ENCODE measurements at places on chromosomes 3 and 15.

GRCh38 chr15:66524838-66525237 lies 19.7 kb downstream of the ZWILCH start:
- DNase-seq = no peak

DNA sequence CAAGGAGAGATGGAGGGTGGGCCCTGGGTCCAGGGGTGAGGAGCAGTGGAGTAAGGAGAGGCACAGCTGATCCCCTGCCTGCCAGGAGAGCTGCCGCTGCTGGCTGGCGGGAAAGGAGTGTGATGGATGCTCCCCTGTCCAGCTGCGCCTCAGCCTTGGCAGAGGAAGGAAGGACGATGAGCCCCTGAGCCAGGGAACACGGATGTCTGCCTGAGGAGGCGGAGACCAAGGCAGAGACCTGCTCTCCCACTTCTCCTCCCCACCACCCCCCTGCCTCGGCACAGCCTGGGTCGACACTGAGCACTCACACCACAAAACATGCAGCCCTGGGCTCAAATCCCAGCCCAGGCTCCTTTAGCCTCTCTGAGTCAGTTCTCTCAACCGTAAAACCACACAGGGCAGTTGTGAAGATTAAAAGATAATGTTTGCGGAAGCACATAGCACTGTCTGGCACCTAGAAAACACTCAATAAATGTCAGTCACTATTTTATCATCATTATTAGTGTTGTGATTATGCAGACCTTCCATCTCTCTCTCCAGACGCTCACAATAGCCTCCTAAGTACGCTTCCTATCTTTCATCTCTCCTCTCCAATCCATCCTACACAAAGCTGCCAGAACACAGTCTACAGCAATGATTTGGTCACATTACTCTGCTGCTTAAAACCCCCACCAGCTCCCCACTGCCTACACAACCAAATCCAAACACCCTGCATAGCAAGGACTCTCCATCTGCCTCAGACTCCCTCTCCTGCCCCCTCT lies 52.2 kb downstream of the SEMA5B start:
- peak; percentile 50 for DNase-seq

DNA sequence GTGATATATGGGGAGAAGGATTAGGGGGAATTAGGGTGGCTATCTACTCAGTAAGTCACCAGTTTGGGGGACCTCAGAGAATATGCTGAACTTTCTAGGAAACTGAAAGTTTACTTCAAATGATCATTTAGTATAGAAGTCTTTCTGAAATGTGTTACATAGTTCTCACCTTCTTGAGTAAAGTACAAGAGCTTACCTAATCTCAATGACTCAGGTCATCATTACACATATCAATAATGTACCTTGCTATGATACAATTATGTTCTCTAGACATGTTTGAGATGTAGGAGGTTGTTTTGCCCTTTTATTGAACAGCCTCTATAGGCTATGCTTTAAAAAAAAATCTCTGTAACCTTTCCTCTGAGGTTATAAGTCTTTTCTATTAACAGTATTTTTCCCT lies 50.7 kb downstream of the TMEM41A start:
- no peak for DNase-seq

GRCh38 chr3:115553796-115554486 lies 69.4 kb upstream of the GAP43 start:
- DNase-seq = no peak

- no peak for DNase-seq
Measured at GRCh38 chr3:95474338-95474737, 1340.1 kb upstream of the EPHA6 start.

DNA sequence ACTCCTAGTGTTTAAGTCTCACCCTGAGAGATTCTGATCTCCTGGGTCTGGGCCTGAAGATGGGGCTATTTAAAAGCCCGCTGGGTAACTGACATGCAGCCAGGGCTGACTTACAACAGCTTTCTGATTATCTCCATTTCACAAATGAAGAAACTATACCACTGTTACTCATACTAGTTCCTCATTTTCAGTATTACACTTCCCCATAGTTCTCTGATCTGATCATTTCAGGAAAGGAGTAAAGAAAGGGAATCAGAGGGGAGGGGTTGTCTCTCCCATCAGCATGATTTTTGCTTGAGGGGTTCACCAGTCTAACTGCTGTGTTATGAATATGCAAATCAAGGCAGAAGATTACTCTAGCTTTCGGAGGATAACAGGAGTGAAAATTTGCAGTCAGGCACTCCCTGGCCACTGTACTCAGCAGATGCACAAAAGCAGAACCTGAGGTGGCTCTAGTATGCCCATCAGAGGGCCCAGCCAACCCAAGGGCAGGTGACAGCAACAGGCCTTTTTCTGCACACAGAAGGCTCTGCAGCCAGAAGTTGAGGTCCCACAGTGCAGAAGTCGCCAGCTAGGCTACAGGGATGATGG lies 59.4 kb downstream of the DAPK2 start:
- DNase-seq = no peak

- DNase-seq = no peak
Measured at GRCh38 chr15:45441686-45442085, 63.3 kb upstream of the GATM start.

GRCh38 chr3:68089572-68090011 lies 435.2 kb upstream of the SUCLG2 start:
- peak; percentile 2 for DNase-seq

DNA sequence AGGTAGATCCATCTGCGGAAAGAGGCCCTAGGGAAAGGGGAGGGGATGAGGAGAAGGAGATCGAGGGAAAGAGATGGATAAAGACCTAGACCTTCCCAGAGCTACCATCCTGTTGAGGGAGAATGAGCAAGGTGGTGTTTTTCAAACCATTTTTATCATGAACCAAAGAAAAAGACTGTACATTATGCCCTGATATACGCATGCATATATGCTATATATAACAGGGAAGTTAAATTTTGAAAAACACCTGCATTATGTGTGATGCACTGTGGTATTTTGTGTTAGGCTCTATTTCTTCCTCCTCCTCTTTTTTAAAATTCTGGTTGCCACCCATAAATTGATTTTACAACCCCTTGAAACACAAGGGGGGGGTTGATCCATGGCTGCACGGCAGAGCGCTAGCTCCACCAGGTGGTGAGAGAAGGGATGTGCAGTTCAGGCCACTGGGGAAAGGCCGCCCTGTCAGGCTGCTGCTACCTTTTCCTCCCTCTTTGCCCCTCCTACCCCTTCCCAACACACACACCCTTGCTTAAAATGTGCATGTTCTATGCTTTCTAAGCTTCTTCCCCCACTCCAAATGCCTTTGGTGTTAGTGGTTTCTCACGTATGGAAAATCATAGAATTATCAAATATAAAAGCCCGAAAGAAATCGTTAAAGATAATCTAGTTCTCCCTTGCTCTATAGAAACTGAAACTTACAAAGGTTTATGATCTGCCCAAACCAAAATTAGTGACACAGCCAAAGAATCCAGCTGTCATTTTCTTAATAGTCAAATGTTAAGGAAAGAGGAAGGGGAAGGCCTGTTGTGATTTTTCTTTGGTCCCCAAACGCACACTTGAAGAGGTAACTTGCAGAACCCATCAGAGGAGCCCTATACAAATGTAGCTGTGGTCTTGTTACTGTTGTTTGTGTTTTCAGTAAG lies 262.0 kb upstream of the UMPS start:
- peak; percentile 42 for DNase-seq

DNA sequence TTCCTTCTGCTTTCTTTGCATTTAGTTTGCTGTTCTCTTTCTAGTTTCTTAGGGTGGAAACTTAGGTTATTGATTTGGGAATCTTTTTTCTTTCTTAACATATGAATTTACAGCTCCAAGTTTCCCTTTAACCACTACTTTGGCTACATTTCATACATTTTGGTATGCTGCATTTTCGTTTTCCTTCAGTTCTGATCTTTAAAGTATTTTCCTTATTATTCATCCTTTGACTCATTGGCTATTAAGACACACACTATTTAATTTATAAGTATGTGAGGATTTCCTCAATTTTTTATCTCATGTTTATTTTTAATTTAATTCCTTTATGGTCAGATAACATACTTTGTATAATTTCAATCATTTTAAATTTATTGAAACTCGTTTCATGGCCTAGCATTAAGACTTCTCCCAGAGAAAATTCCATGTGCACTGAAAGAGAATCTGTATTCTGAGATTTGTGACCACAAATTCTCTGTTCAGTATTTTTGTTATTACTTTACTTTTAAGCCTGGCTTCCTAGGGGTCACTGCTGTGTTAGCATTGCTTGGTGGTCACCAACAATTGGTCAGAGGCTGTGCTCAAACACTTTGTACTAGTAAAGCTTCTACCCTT lies 87.7 kb downstream of the CFAP20DC start:
- DNase-seq = peak; percentile 63

- DNase-seq = no peak
Measured at GRCh38 chr3:177307391-177307790, 110.1 kb upstream of the TBL1XR1 start.

GRCh38 chr15:90294601-90295269 lies 29.3 kb downstream of the NGRN start:
- no peak for DNase-seq

DNA sequence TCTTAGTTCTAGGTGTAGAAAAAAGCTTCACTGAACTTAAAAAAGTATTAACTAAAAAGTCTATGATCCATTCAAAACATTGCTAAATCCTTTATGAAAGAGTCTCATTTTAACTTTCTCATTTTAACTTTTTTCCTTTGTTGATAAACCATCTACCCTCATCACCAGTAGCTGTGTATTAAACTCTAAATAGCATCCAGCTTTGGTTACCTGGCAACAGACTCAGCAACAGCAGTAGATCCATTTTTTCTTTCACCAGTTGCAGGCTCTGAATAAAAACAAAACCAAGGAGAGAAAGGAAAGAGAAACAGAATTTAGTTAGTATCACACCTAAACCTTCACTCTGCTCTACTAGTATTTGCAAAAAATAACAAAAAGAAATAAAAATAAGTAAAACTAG lies 51.6 kb downstream of the TP53BP1 start:
- DNase-seq = peak; percentile 61

DNA sequence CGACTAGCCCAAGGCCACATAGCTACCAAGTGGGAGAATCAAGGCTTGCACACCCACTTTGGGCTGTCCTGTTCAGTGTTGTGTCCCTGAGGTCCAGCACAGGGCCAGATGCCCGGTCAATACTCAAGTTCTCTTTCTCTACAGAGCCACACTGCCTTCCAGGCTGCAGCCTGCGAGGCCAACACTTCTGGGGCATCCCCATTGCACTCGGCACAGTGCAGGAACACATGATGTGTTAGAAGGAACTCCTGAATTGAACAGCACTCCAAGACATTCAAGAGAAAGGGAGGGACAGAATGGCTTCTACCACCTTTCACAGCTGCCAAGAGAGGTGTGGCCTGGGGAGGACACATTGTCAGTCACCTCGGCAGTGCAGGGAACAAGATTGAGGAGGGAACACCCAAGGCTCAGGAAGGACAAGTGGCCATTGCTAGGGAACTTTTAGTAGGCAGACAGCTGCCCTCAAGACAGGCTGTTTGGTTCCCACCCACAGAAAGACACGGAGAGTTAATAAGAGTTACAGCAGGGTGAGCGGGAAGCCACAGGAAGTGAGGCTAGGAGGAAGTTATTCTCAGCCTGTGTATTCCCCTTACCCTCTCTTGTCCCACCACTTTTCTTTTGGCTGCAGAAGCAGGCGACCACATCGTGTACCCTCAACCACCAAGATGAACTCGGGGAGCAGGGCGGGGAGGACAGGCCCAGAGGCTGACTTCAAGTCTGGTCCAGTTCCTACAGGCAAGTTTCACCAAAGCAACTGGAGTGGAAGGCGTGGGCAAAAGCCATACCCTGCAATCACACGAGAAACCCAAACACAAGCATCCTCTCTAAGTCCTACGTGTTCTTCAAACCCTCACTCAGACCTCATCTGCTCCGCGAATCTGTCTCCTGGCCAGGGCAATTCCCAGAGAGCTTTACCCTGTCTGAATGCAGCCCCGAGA lies 69.4 kb downstream of the SRGAP3 start:
- no peak for DNase-seq

DNA sequence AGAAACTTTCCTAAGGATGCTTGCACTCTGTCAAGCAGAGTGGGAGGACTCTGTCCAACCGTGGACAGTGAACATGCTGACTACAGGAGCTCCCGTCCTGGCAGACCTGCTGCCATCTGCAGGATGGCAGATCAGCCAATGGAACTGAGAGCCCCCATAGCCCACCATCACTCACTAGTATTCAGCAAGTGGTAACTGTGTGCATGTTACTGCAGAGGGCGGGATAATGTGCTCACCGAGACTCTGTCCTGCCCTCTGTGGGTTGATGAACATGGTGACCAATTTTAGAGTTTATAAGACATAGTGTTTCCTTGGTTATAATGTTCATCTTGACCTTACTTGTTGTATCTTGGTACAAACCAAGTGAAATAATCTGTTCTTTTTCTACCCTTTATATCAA lies 11.5 kb downstream of the CSPG5 start:
- no peak for DNase-seq

DNA sequence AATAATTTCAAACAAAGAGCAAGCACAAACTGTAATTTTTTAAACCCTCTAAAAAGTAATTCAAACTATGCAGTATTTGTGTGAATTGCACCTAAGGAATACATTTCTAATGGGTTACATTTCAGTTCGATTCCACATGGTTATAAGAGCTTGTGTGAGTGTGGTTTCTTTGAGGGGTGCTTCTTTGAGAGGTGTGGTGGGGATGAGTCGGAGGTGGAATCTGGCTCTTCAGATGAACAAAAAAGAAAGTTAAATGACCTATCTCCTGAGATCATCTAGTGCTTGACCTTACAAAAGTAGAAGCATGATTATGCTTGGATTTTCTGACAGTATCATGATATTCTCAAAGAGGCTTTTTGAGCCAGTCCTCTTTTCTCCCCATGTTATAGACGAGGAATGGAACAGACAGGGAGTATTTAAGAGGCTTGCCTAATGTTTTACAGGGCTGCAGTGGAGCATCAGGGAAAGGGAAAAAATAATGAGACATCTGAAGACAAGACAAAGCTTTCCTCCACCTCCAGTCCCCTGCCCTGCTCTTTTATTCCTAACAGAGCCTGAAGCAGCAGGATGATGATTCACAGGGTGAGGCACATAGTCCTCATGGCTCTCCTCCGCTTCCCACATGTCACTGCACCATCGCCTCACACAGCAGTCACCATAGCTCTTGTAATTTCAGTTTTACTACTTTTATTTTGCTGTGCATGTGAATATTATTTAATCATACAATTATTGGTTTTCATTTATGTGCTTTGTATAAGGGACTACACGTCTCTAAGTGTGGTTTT lies 82.0 kb downstream of the LYSMD4 start:
- peak; percentile 68 for DNase-seq

- DNase-seq = no peak
Measured at GRCh38 chr3:29302619-29303018, 21.7 kb downstream of the RBMS3 start.

DNA sequence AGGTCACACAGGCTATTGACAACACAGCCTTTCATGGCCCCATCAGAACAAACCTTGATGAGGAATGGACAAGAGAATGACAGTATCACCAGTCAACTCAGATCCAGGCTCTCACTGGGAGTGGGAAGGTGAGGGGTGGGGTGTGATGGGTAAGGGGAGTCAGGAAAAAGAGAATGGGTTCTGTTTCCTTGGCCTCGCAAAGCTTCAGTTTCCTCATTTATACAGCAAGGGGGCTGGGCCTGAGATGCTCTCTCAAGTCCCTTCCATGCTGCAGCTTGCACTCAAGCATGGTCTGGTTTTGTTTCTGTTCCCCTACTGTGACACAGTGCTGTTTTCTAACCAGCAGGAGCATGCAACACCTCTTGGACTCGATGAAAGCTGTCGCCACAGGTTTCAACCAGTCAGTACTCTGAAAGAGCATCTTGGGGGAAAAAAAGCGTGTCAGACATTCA lies 65.7 kb upstream of the IL12A start:
- no peak for DNase-seq

GRCh38 chr15:39785139-39785538 lies 2.5 kb upstream of the FSIP1 start:
- DNase-seq = no peak
